Neural crest cell (in vitro differentiated cells): ENCODE measurements at places on chromosomes 2 and 18.

GRCh38 chr2:149064856-149065630 is 26.5 kb downstream of the LYPD6B start:
- DNase-seq, result no peak

GRCh38 chr2:74584088-74584645 is 29.6 kb downstream of the DOK1 start:
- no peak for DNase-seq

DNA sequence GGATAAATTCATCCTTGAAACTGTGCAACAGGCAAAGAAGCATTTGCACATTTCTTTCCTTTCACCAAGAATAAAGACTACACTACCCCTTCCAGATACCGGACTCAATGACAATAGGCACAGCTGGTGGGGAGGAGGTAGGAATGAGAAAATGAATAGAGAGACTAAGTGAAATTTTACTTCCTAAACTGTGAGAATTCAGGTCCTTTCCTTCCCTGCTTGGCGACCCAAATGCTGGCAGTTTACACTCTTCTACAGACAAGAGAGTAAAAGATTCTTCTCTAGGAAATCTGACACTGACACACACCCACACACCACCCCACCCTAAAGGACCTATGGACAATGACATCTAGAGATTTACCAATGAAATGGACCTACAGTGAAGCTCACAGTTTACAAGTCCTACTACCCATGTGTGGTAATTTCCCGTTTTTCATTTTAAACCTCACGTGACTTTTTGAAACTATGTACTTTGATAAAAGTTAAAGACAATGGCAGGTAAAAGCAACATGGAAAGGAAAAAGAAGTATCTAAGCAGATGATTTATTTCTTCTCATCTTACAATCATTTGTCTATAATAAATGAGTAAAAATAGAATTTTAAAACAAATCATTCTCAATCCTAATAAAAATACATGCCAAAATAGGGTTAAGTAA is 27.9 kb downstream of the REV1 start:
- no peak for DNase-seq

GRCh38 chr2:7119132-7119835 is 202.1 kb downstream of the RNF144A start:
- peak; percentile 26 for DNase-seq

- DNase-seq, result no peak
Measured at GRCh38 chr18:79547413-79548076, 132.1 kb upstream of the CTDP1 start.

DNA sequence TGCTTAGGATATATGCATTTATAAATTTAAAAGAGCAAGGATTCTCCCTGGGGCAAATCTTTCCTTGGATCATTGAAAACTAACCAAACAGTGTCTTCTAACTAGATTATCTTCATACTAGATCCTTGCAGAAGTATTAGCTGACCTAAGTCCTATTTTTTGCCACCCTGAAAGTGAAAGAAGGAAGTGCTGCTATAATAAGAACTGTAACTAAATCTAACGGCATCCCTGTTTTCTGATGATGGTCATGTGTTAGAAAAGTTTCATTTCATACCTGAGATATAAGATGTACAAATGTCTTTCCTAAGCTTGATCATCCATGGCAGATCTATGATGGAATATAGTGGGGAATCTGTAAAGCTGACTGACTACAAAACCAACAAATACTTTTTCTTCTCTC is 102.7 kb downstream of the MAP2 start:
- DNase-seq, result no peak
